ENCODE measurements at places on chromosomes 11 and 22.
A peak's percentile ranks its signal among the peaks of the same experiment; 100 is the strongest.

- no peak for DNase-seq
These were observed 76.5 kb downstream of the C11orf91 start for GRCh38 chr11:33624083-33624482.

- peak; percentile 78 for DNase-seq
These were observed 23.4 kb downstream of the KRTAP5-5 start for GRCh38 chr11:1652771-1653540.

GRCh38 chr11:8987446-8987845 is 16.4 kb downstream of the NRIP3 start:
- DNase-seq = no peak

- DNase-seq = no peak
These were observed 38.1 kb downstream of the DBX1 start for GRCh38 chr11:20122131-20122530.

DNA sequence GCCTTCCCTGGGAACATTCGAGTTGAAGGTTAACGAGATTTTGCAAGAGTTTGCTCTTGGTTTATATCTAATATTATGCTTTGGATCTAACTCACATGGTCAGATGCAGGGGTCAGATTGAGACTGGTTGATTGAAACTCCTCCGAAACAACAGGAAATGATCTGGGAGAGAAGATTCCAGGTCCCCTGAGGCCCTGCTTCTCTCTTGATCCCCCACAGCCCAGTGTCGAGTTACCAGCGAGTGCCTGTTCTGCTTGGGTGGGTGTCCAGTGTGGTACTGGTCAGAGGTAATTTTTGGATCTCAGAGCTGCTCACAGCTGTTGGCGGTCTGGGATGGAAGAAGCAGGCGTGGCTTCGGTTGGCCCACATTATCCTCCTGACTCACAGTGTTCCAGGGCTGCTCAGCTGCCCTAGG is 9.2 kb downstream of the FBLN1 start:
- DNase-seq = no peak

DNA sequence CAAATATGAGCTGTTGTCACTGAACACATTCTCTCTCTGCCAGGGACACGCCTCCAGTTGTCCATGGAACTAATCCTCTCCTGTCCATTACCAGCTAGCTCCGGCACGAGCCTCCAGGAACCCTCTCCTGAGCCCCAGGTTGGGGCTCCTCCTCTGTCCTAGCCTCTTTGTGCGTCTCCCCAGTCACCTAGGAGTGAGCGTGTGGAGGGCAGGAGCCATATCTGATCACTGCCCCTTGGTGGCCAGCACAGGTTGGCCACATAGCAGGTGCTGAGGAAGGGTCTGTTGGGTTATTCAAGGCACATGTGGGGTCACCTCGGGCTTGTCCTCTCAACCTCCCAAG is 2.5 kb downstream of the SYVN1 start:
- no peak for DNase-seq

- no peak for DNase-seq
These were observed 40.8 kb downstream of the GRAMD1B start for GRCh38 chr11:123470842-123471241.
